NCI-H446 (cell line): ENCODE measurements at places on chromosomes 12 and 14.

GRCh38 chr14:24911324-24912109 lies 138.4 kb downstream of the STXBP6 start:
- no peak for DNase-seq

DNA sequence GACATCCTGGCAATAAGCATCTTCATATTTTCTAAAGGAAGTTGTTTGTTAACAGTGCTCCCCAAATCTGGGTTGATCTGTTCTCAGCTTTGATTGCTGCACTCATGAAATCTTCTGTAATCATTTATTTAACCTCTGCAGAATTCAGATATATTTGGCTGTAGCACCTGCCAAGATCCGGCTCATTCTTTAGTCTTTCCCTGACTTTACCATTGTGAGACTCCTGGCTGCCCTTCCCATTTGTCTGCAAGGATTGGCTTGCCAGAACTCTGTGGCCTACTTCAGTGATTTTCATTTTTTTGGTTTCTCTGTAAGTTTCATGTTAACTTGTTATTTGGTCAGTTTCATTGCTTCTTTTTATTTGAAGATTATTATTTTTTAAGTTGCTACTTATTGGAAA lies 191.2 kb upstream of the PLXNC1 start:
- no peak for DNase-seq

- DNase-seq, result no peak
Observed at GRCh38 chr12:4769073-4769472, 48.9 kb downstream of the GALNT8 start.

GRCh38 chr12:121676190-121676589 lies 6.7 kb upstream of the MORN3 start:
- DNase-seq, result no peak

DNA sequence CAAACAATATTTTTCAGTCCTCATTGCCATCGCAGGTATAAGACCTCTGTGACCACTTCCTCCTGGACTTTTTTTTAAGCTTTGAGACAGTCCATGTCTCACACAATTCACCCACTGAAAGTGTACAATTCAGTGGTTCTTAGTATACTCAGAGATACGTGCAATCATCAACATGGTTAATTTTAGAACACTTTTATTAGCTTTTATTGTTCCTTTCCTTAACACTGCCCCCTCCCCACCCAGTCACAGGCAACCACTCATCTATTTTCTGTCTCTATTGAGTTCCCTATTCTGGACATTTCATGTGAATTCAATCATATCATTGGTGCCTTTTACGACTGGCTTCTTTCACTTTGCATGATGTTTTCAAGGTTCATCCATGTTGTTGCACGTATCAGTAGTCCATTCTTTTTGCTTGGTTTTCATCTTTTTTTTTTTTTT lies 16.2 kb downstream of the NCKAP5L start:
- DNase-seq, result no peak

DNA sequence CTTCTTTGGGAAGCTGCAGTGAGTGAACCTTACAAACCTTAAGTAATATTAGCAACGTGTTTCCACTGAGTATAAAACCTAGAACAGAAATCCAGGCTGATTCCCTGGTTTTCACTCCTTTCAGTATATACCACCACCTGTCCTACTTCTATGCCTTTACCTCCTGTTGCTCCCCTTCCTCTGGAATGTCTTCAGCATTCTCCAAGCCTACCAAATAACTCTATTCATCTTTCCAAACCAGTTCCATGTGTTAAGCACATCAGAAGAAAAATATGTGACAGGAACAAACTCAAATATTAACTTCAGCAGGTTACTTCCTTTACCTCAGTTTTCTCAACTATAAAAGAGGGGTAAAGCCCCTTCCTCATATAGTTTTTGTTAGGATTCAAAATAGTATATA lies 39.8 kb downstream of the LIMA1 start:
- DNase-seq, result no peak

DNA sequence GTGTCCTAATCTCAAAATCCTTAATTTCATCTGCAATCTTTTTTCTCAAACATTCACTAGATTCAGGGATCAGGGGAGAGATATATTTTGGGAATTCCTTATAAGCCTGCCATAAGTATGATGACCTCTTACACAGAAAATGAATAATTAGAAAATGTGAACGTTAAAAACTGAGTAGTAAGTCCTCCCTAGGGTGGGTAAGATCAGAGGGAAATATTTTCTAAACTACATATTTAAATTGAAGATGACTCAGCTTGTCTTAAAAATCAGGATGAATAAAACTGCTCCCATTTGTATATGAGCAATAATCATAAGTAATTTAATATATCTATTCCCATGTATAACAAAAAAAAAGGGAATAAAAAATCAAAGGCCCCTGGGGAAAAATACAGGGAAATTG lies 935.5 kb downstream of the TMTC2 start:
- no peak for DNase-seq

GRCh38 chr14:55611859-55612258 lies 31.9 kb downstream of the KTN1 start:
- DNase-seq, result no peak

GRCh38 chr12:46983959-46984841 lies 95.2 kb upstream of the PCED1B start:
- no peak for DNase-seq

DNA sequence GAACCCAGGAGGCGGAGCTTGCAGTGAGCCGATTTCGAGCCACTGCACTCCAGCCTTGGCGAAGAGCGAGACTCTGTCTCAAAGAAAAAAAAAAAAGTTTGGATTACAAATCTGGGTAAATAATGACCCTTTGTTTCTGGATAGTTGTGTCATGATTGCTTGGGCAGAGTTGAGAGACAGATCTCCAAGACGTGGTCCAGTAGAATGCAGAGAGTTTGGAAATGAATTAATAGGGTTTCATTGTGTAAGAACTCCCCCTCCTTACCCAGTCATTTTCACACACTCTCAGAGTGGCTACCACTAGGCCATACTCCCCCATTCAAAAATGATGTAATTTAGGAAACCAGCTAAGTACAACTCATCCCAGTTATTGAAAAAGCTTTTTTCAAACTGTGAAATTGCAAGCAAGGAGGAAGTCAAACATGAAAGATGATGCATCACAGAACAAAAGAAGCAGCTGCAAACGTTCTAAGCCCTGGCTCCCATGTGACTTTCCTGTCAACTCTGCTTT lies 1331.9 kb downstream of the AACS start:
- no peak for DNase-seq

DNA sequence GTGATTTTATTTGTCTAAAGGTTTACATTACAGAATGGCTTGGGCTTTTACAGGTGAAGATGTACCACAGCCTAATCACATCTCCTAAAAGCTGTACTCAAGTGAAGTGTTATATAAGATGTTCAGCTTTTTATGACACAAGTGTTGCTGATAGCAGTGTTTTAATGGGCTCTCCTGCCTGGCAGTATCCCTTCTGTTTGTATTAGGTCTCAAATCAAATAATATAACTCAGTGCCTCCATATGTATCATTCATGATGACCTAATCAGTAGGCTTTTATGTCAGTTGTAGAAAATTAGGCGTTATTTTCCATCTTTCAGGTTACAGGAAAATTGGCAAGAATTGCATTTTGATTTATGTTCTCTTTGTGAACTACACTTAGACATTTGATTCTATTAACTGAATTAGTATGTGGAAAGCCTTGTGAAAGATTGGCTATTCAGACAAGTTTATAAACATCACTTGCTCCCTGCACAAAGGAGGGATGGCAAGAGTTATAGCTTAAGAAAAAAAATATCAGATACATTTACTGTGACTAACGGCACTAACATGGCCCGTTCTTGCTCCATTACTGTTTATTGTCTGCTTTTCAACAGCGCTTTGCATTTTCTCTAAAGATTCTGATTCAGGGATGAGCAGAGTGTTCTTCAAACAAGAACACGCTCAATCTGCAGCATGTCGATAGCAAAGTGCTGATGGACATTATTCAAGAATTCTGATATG lies 143.7 kb upstream of the DIO2 start:
- no peak for DNase-seq

- DNase-seq, result no peak
Observed at GRCh38 chr14:104931771-104932675, 7.3 kb downstream of the PLD4 start.

DNA sequence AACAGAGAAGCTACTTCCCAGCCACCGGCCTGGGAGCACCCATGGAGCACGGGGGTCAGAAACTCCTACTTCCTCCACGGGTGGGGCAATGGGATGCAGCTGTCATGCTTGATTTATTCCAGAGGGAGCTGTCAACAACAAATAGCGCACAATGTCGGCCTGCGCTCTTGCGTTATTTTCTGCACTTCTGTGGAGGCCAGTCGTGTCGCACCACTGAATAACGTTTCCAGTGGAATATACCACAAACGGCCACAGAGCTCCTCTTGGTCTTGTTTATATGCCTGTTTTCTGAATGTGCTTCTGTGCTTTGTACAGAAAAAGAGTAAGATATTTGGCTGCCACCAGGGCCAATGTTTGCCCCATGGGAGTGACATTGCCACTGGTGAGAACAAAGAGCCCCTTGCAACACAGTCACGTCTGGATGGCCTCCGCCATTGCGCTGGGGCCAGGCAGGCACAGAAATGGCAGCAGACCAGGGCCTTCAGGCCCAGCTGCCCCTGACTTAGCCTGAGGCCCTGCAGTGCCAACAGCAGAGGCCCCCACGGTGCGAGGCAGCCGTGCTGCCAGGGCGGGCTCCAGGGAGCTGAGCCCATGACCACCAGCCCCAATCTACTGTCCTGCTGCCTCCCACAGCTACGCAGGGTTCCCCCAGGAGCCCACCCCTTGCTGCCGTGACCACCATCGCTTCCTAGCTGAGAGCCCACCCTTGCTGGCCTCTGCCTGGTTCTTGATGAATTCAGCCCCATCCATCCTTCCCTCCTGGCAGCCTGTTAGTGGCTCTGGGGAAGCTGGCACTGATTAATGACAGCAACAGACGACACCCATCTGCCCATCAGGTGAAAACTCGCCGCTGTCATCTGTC lies 28.9 kb upstream of the TMEM179 start:
- DNase-seq, result peak; percentile 88

GRCh38 chr12:101013993-101014392 lies 196.0 kb downstream of the SLC5A8 start:
- no peak for DNase-seq

DNA sequence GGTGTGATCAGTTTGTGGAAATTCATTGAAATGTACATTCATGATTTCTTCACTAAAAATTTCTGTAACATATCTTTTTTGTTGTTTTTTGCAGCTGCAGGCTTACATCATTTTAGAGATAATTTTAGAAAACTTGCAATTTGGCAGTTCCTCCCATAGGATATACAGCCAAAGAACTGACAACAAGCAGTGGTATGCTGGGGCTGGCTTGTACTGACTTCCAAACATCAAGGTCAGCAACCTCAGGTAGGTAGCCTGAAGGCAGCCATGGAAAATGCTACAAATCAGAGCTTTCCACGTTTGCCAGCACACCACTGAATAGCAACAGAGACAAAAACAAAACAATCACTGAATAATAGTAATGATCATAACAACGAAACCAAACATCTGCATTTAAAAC lies 21.2 kb downstream of the TRIM9 start:
- DNase-seq, result no peak

GRCh38 chr14:55361190-55361589 lies 50.4 kb downstream of the ATG14 start:
- DNase-seq, result no peak

DNA sequence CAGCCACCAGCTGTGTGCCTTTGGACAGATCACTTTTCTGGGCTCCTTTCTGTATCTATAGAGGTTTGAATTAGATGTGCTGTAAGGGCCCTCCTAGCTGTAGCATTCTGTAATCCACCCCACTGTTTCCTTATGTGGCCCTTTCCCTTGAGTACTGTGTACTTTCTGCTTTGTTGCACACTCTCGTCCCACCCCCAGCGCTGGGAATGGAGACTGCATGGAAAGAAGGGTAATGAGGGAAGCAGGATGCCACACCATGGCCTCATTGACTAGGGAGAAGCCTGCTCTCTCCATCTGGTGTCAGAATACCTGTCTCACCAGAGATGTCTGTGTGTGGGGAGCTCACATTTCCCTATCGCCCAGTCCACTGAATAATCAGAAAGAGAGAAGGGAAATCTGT lies 13.6 kb upstream of the GALNT16 start:
- DNase-seq, result no peak

DNA sequence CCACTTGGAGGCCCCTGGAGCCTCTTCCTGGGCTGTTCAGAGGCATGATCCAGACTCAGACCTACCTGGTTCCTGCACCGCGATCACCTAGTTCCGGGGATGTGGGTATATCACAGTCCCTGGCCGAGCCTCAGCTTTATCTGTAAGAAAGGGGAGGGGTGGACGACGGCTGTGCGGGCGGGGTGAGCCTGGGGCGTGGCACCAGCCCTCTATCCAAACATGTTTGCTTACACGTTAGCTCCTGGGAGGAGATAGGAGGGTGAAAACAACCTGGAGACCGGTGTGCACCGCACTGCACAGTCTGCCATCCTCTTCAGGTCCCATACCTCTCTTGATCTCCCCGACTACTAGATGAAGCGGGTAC lies 1.2 kb downstream of the ANKRD9 start:
- no peak for DNase-seq

DNA sequence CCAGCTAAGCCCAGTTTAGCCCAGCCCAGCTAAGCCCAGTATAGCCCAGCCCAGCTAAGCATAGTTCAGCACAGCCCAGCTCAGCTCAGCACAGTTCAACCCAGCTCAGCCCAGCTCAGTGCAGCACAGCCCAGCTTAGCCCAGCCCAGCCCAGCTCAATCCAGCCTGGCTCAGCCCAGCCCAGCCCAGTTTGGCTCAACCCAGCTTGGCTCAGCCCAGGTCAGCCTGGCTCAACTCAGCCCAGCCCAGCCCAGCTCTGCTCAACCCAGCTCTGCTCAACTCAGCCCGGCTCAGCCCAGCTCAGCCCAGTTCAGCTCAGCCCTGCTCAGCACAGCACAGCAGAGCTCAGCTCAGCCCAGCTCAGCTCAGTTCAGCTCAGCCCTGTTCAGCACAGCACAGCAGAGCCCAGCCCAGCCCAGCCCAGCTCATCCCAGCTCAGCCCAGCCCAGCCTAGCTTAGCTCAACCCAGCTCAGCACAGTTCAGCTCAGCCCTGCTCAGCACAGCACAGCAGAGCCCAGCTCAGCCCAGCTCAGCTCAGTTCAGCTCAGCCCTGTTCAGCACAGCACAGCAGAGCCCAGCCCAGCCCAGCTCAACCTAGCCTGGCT lies 330.9 kb downstream of the TMEM121 start:
- no peak for DNase-seq

DNA sequence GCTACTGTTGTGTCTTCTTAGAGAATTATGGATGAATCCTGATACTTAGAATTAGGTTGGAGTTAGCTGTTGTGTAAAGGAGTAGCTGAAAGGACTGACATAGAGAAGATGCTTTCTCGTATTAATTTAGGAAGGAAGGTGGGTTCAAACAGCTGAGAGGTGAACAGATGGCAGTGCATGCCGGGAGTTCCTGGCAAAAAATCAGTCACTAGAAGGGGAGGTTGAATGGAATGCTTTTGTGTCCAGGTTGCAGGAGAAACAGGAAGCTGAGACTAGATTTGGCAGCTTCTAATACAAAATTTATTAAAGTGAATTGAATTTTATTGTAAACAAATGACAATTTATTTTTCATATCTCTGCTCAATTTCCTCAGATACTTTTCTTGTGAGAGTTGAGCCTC lies 70.8 kb downstream of the BTG1 start:
- DNase-seq, result no peak
